ENCODE measurements at places on chromosomes 11 and 22. TPM values are rescaled to one million over a fixed set of nuclear protein-coding genes. Genes with fewer than 3 reads are reported as not detected.

The PLEKHB1 gene
- total RNA-seq: 90.3 TPM

The MOGAT2 gene
- not detected for total RNA-seq

DNA sequence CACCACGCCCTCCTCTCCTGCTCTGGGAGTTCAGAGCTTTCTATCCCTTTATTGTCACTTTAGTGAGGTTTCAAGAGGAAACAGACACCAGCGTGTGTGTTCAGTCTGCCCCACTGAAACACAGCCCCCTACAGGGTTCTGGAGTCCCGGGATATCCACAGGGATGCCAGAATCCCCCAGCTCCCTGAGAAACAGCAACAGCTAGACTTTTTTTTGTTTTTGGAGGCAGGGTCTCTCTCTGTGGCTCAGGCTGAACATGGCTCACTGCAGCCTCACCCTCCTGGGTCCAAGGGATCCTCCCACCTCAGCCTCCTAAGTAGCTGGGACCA lies 10.4 kb downstream of the SULT4A1 start:
- peak; percentile 1 for DNase-seq

The OR10D3 gene
- not detected for total RNA-seq

The TRPM5 gene
- not detected for total RNA-seq

DNA sequence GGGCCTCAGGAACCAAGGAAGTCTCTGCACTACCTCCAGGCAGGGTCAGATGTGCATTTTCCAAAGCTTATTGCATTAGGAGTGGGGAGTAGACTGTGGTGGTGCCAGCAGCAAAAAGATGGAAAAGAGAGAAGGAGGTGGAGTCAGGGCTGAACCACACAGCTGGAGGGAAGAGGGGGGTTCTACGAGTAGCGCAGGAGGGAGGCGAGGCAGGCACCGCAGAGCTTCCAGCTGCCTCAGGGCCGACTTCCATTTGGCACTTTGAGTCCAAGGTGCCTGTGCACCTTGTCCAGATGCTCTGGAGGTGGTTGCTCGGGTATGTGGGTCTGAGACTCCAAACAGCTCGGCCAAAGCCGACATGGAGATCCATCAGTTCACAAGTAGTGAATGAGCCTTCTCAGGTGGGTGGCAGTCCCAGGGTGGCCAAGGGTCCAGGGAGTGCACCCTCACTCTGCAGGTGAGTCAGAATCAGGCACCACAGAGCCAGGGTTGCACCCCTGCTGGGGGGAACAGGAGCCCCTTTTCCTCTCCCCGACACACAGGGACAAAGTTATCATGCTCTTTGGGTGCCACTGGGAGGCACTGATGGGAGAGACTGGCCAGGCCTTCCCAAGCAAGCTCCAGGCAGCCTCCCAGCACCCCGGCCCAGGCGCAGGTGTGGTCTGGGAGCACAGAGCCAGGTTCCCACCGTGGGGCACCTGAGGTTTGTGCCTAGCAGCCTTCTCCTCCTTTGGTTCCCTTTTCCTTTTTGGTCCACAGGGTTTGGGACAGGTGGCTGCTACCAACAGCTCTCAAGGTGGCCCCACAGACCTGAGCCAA lies 30.2 kb downstream of the GGT5 start:
- DNase-seq: no peak

GRCh38 chr11:65152122-65152521 lies 17.8 kb upstream of the SYVN1 start:
- DNase-seq: no peak

- DNase-seq: no peak
Measured at GRCh38 chr22:36981247-36981775, 37.9 kb downstream of the TST start.

DNA sequence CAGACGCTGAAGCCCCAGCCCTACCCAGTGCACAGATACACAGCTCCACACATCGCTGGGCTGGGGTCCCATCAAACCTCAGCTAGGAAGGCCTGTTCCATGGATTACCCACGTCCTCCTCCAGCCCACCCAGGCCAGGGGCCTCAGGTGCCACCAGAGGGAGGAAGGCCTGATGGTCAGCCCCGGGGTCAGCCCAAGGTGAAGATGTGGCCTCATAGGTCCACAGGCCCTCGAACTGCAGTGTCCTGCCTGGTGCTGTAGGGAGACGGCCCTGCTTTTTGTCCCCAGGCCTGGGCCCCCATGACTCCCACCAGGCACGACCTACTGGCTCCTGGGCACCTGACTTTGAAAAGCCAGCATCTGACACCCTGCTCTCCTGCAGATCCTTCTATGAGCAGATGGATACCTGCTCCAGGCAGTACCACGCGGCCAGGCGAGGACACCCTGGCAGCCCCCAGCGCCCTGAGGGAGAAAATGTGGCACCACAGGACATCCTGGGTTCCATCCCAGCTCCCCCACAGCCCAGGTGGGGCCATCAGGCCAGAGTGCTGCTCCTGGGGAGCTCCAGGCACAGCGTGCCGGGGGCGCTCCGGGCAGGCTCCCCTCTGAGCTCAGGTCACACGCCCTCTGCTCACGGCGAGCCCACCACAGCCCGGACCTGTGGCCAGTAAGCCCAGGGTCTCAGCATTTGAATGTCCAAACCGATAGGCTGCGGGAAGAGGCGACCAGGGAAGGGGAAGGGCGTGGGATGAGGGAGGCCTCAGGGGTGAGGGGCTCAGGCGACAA lies 15.8 kb upstream of the MOB2 start:
- no peak for DNase-seq

- no peak for DNase-seq
Measured at GRCh38 chr11:27212248-27212780, 150.7 kb downstream of the CCDC34 start.

GRCh38 chr11:4030197-4030596 lies 64.4 kb upstream of the RRM1 start:
- no peak for DNase-seq

DNA sequence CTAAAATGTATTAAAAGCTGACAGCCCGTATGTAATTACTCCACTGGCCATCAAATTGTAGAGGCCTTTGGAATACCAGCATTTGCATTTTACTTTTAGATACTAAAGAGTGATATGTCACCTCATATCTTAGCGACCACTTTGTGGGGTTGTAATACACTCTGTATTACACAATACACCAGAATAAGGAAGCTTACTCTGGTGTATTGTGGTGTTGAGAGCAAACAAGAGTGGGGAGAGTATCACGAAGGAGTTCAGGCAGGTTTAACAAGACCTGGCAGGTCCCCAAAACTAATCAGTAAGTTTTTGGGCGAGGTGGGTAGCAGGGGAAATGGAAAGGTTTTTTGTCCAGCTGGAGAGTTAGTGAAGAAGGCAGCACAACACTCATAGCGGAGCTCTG lies 3.2 kb downstream of the NUP50 start:
- DNase-seq: no peak

GRCh38 chr22:42587588-42588175 lies 27.0 kb downstream of the POLDIP3 start:
- DNase-seq: no peak

DNA sequence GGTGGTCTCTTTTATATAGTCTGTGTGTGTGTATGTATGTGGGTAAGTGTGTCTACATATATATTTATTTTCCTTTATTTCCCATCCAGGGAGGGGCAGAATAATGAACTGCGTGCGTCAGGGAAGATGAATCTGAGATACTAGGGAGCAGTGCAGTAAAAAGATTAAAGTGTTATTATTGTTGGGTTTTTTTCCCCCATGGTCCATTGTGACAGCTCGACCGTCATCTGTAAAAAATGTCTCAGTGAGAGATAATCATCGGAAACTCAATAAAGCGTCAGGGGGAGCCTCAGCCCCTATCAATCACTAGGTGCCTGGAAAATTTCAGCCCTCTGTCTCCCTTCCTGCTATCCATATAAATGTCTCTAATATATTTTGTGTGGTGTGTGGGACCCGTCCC lies 64.6 kb downstream of the CLPB start:
- DNase-seq: no peak

- no peak for DNase-seq
Measured at GRCh38 chr11:96815236-96815635, 425.4 kb downstream of the JRKL start.

DNA sequence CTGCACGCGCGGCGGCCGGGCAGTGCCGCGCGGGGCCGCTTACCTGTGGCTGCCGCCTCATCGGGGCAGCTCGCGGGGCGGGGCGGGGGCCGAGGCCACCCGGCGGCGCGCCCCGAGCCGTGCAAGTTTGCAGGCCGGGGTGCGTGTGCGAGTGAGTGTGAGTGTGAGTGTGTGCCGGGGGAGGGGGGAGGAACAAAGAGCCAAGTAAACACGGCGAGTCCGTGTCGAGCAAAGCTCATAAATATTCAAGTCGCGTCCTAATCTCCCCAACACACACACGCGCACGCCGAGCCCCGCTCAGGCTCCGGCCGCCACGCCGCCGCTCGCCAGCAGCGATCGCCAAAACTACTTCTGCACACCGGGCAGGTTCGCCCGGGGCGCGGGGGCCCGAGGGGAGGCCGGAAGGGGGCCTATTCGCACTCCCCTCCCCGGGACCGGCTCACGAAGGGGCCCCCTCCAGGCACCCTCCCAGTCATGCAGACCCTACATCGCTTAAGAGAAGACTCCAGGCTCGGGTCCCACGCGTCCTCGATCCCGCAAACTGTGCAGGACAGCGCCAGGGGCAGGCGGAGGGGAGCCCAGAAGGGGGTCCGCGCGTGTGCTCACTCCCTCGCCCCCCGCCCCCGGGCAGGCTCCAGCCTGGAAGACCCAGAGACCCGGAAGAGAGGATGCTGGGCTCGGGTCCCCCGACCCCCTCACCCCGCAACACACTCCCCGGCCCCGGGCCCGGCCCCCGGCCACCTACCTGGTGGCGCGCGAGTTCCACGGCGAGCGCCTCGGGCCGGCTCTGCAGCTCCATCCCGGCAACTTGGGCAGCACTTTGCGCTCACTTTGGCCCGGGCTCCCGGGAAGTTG lies 827 bp downstream of the PHF21B start:
- DNase-seq: no peak

The EWSR1 gene
- total RNA-seq: 174 TPM

DNA sequence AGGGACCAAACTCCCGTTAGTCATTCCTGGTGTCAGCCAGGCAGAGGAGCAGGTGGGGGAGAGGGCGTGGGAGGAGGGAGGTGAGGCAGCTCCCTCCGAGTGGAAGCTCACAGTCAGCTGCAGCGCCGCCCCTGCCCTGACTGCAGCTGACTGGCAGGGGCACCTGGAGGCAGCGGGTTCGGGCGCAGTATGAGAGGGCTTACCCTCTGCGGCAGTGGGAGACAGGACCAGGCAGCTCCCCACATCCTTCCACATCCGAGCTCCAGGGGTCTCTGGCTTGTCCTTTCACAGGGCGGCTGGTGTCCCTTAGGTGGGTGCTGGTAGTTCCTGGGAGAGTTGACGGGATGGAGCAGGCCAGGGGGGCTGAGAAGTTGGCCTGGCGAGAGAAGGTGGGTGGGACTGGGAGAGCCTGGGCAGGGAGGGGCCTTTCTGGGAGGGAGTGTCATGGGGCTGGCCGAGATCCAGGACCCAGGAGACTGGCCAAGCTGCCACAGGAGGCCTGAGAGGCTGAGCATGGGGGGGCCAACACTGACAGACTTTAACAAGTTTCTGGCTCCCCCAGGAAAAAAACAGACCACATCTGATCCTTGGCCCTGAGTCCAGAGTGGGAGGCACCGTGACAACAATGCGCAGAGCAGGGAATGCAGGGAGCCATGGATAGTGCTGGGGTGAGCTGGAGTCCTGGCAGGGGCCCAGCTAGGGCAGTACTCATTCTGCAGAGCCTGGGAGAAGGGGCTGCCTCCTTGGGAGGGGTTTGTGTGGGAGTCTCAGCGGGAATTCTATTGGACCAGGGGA lies 4.9 kb downstream of the ADORA2A start:
- DNase-seq: peak; percentile 87

The SERHL2 gene
- 3.6 TPM for total RNA-seq

The VPREB1 gene
- not detected for total RNA-seq

GRCh38 chr11:100861212-100861611 lies 174.1 kb downstream of the ARHGAP42 start:
- DNase-seq: no peak

GRCh38 chr11:32109138-32109537 lies 18.3 kb downstream of the RCN1 start:
- DNase-seq: no peak

GRCh38 chr11:44863231-44863630 lies 87.5 kb downstream of the TP53I11 start:
- DNase-seq: no peak

The NAALAD2 gene
- total RNA-seq: 1.8 TPM
